ENCODE measurements at places on chromosomes 12 and 14. TPM values are rescaled to one million over a fixed set of nuclear protein-coding genes. Genes with fewer than 3 reads are reported as not detected.

DNA sequence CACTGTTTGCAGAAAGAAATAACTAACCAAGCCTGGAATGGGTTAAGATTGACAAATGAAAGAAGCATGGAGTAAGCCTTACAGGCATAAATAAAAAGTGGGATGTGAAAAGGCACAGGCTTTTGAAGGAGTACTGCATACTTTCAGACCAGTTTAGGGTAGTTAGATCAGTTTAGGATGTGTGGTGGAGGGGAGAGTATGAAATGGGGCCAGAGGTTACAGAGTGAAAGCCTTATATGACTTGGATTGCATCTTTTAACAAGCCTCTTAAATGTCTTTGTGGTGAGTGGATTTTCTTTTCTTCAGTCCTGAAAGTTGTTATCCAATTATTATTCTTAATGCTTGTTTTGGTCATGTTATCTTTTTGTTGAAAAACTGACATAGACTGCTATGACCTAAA lies 52.2 kb upstream of the TRHDE start:
- no peak for DNase-seq

DNA sequence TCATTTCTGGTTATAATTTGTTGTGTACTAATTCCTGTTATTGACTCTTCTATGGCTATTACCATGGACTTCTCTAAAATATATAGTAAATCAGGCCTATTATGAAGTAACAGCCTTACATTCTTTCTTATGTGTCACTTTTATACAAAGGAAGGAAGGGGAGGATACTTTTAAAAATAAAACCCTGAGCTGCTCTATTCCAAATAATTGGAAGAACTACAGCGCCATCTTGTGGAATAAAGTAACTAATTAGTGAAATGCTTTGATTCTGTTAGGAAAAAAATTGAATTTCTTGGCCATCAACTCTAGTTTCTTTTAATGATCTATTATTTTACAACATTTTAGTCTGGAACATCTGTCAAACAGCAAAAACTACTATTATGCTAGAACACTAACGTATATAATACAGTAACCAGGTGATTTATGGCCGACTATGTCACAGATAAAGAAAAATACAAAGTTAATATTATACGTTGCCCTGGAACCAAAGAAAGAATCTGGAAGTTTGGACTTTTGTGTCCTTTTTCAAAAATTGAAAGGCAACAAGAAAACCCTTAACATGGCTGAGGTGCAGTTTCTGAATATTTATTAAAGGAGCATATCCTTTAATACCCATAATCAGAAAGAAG lies 55.0 kb upstream of the NELL2 start:
- DNase-seq: peak; percentile 59

DNA sequence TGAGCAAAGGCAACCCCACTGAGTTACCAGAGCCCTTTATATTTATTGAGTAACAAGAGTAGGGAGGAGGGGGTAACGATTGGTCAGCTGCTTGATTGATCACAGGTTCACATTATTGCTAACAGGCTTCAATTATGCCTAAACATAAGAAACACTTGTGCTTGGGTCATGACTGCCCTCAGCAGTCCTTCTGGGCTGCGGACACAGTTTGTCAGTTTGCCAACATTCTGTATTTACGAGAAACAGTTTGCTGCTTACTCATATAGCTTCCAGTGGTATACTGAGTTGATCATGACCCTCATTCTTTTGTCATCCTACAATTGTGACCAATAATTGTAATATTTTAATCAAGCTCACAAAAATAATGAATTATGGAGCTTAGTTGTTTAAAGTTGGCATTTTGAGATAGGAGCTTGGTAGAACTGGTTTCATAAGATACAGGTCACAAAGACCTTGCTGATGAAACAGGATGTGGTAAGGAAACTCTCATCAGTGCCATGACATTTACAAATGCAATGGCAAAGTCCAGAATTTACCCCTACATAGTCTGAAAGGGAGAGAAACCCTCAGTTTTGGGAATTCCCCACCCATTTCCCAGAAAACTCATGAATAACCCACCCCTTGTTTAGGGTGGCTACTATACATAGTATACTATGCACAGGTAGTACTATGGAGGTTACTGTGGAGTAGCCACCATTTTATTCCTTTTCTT lies 1421.0 kb upstream of the FLRT2 start:
- DNase-seq: no peak

- no peak for DNase-seq
Measured at GRCh38 chr12:33438851-33439586, 600 bp downstream of the SYT10 start.

DNA sequence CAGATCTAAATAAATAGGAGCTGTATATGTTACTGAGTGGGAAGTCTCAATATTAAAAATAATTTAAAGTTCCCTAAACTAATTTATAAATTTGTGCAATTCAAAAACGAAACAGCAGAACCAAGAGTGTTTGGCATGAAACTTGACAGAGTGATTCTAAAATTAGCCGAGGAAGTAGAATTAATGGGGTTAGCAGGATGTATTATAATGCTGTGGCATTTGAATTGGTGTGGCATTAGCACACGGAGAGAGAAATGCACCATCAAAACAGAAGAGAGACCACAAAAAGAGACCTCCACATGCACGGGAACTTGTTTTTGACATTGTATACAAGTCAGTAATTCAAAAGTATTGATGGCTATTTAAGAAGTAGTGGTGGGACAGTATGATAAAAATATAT lies 366.0 kb upstream of the RGS6 start:
- no peak for DNase-seq

DNA sequence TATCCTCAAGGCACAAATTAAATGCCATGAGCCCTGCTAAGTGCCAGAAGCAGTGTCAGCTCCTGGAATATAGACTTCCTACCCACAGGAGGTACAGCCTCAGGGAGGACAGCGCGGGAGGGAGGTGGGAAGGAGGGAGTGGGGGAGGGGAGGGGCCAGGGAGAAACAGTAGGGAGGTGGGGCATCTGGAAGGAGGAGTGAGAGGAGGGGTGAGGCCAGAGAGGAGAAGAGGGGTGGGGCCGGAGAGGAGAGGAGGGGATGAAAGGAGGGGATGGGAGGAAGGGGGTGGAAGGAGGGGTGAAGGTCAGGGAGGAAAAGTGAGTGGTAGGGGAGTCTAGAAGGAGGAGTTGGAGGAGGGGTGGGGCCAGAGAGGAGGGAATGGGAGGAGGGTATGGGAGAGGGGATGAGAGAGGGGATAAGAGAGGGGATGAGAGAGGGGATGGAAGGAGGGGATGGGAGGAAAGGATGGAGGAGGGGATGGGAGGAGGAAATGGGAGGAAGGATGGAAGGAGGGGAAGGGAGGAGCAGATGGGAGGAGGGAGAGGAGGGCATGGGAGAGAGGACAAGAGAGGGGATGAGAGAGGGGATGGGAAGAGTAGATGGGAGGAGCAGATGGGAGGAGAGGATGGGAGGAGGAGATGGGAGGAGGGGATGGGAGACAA lies 9.2 kb upstream of the CCDC197 start:
- DNase-seq: no peak

DNA sequence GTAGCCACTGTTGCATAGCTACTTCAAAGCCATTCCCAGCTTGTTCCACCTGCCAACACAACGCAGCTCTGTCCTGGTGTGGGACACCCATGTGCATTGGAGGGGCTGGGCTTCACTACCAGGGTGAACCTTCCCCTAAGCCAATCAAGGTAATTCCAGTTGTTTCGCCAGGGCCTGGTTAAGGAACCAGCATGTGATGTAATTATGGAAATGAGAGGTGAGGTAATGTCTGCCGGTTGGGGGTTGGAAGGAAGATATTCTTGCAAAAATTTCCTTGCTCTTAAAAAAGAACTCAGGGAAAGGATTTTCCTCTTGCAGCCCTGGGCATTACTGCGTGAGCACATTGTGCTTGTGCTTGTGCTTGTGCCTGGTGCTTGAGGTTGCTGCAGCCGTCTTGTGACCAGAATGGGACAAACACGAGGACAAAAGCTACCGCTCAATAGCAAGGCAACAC lies 14.9 kb downstream of the TUBA1C start:
- no peak for DNase-seq

DNA sequence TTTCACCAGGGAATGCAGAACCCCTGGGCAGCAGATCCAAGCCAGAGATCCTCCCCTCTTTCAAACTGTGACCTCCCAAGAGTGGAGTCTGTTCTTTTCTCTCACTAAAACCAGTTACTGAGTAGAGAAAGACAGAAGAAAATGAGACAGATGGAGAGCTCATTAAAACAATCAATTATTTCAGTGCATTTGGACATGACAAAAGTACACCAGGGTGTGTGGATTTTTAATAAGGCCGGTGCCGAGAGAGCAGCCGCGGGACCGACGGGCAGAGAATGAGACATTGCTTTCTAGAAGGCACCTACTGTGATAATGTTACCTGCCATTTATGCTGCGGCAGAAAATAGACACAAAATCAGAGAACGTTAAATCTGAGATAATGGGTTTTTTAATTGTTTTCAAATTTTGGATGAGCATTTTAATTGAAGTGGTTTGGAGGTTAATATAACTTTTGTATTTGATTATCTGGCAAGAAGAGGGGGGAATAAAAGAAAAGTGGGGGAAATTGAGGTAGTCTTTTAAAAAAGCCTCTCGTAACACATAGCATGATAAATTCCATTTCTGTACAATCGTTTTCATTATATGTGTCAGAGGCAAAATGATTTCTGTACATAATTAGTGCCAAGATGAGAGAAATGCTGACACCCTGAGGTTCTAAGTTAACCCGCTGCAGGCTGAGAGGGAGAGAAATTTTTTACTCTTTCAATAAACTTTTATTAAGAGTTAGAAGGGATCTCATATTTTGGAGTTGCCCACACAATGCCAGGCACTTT lies 70.8 kb downstream of the HSPB8 start:
- DNase-seq: no peak

- no peak for DNase-seq
Measured at GRCh38 chr12:15130541-15130940, 90.7 kb downstream of the RERG start.

DNA sequence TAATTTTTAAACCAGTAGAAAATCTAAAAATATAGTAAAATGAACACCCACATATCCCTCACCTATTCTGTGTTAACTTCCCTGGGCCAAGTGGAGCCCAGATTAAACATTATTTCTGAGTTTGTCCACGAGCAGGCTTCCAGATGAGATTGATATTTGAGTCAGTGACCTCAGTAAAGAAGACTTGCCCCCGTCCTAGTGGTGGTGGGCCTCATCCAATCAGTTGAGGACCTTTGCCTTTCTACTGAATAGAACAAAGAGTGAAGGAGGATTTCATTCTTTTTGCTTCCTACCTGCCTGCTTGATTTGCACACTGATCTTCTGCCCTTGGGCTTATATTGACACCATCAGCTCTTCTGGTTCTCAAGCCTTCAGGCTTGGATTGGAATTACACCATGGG lies 174.7 kb upstream of the PLEKHG7 start:
- no peak for DNase-seq

DNA sequence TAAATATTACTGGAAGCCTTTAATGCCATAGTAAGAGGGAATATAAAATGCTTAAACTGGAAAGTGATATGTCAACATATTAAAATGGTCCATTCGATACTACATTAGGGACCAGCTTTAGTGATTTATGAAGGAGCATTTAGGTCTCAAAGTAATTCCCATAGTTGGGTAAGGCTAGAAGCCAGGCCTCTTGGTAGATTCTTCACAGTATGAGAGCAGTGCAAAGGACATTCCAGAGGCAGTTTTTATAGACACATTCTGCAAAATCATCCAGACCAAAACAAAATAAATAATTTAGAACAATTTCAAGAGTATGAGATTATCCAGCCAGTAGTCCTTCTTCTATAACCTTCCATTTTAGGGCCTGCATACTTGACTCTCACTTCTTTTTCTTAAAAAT lies 142.6 kb upstream of the PDZRN4 start:
- no peak for DNase-seq

GRCh38 chr12:65779946-65780345 lies 44.3 kb upstream of the HMGA2 start:
- DNase-seq: no peak

DNA sequence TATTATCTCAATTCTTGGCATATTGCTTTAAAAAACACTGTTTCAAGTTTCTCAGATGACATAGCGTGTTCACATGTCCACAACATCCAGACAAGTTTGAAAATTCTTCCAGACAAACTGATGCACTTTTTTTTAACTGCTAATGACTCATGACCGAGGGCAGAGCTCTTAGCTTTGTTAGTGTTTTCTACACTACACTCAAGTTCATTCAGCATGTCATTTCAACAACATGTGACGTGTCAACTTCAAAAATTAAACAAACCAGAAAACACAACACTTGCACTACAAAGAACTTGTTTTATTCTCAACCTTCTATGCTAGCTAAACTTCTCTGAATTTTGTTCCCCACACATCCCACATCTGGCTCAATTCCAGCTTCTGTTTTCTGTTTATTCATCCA lies 1186.3 kb upstream of the FLRT2 start:
- DNase-seq: no peak

DNA sequence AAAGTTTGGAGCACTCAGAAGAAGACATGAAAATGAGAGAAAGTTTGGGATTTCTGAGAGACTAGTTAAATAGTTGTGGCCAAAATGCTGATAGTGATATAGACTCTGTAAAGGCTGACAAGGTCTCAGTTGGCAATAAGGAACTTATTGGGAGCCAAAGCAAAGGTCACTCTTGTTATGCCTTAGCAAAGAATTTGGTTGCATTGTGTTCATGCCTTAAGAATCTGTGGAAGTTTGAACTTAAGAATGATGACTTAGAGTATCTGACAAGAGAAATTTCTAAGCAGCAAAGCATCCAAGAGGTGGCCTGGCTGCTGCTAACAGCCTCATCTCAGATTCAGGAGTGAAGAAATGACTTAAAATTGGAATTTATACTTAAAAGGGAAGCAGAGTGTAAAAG lies 113.8 kb downstream of the PIK3C2G start:
- no peak for DNase-seq

GRCh38 chr12:10641735-10642500 lies 28.5 kb upstream of the MAGOHB start:
- no peak for DNase-seq

DNA sequence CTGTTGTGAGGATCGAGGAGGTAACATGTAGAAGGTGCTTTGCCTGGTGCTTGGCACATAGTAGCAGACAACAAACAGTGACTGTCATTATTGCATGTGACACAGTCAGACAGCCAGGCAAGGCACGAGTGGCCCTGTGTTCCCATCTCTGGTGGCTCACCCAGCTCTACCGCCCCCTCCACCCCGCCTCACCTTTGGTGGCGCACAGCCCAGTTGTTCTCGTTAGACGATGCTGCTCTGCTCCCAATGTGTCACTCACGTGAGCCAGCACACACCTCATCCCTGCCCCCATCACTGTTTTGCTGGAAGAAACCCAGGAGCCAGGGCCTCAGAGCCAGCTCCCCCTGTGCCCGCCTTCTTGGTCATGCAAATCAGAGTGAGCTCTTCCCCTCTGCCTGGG lies 113.3 kb downstream of the CALM1 start:
- no peak for DNase-seq

- no peak for DNase-seq
Measured at GRCh38 chr14:57659052-57659451, 165.4 kb upstream of the CCDC198 start.

SBNO1 gene
- 30.8 TPM for polyA plus RNA-seq

MIPOL1 gene
- polyA plus RNA-seq: 12.8 TPM

GZMB gene
- 0.60 TPM for polyA plus RNA-seq

LRFN5 gene
- polyA plus RNA-seq: 8.4 TPM

NFE2 gene
- 2.2 TPM for polyA plus RNA-seq

All from right renal pelvis (tissue), 4 donors.